CD4-positive, alpha-beta T cell treated with Interleukin-12 subunit alpha and Interleukin-12 subunit beta, for 1 hour (primary cell): ENCODE measurements at places on chromosomes 16 and 17.
A peak's percentile ranks its signal among the peaks of the same experiment; 100 is the strongest.

GRCh38 chr16:14609716-14610115, 20.3 kb downstream of the PARN start:
- no peak for DNase-seq

GRCh38 chr17:75454193-75454592, 2.2 kb upstream of the TMEM94 start:
- DNase-seq: no peak

GRCh38 chr17:31877911-31878702, 19.1 kb upstream of the COPRS start:
- DNase-seq: no peak

DNA sequence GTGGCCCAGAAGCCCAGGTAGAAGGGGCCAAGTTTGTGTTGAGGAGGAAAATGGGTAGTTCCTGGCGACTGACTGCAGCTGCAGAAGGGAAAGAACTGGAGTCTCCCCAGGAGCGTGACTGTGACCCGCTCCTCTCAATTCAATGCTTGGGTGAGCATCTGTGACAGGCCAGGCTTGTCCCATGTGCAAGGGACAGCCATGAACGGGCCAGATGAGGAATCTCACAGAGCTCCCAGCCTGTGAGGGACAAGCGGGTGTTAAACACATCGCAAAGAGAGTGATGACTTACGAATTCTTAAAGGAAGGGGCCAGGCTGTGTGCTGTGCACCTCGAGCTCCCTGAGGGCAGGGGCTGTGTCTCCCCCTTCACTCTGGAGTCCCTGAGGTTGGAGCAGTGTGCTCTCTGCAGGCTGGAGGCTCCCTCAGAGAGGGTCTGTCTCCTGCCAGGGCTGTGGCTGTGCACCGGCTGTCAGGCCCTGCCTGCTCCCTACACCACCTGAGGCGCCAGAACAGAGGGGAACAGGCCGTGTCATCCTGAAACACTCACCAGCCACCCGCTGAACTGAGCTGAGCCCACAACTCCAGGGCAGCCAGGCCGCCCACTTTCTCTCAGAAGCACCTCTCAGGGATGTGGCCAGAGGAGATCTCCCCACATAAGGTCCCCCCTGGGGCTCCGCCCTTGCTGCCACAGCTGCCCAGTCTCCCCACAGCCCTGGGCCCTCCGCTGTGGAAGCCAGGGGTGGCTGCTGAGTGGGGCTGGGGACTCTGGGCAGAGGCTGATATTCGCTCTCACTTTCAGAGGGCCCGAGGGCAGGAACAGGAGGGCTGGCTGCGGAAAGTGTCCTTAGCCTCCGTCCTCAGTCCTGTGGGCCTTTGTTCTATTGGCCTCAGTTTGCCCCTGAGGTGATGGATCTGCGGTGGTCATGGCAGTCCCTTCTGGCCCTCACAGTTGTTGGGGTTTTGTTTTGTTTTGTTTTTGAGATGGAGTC, 25.7 kb upstream of the NXPH3 start:
- no peak for DNase-seq

DNA sequence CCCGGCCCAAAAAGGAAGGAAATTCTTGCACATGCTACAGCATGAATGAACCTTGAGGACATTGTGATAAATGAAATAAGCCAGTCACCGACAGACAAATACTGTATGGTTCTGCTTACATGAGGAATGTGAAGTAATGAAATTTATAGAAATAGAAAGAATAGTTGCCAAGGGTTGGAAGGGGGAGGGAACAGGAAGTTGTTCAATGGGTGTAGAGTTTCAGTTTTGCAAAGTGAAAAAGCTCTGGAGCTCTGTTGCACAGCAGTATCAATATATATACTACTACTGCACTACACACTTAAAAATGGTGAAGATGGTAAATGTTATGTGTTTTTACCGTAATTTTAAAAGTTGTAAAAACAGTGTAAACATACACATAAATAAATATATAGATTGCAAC, 43.7 kb downstream of the PKD1L3 start:
- no peak for DNase-seq

DNA sequence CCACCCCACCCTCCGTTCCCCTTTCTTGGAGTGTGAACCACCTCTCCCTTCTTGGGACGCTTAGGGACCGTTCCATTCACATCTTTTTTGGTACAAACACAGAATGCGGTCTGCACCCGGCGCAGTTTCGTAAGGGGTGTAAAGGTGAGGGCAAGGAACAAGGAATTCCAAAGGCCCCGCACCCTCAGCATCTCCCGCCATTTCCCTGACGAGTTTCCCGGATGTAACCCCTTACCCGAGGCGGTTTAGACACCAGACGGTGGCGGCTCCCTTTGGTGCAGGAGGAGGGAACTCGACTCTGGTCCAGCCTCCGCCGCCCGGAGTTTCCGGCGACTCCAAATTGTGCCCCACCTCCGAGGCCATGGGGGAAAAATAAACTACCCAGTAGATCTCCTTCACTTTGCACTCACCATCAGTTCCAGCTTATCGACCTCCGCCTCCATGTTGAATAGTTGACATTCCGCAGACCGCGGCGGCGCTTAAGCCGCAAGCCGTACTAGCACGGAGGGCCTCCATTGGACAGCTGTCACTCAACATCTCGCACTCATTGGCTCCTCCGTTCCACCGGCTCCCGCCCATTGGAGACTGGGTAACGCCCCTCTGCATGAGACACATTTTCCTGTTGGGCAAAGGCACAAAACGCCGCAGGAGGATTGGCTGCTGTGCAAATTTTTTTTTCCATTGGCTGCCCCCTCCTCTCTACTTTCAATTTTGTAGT, at the start of gene SKA2:
TSS of gene SKA2 (minus strand) at position 466 of the 718 bp plus-strand sequence. CDS start at position 443, 23 bp downstream.
- DNase-seq: no peak

DNA sequence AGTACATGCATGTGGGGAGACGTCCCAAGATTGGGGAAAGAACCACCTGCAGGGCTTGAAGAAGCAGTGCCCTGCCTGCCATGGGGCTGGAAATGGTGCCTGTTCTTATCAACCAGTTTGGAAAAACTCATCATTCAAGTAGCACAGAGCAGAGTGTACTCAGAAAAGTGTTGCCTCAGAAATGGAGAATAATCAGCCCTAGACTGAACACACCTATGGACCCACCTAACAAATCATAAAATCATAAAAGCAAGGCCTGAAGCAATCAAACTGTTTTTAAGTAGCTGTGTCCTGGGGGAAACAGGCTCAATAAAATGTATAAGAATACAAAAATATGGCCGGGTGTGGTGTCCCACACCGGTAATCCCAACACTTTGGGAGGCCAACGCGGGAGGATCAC, 11.2 kb downstream of the QRICH2 start:
- DNase-seq: no peak

GRCh38 chr16:84932681-84933080, 78.7 kb downstream of the ZDHHC7 start:
- no peak for DNase-seq

GRCh38 chr17:37220607-37220953, 155.2 kb upstream of the C17orf78 start:
- DNase-seq: peak; percentile 33

- no peak for DNase-seq
Measured at GRCh38 chr17:18928628-18929125, 23.3 kb upstream of the SLC5A10 start.

GRCh38 chr17:67867591-67867990, 42.3 kb downstream of the BPTF start:
- no peak for DNase-seq

- no peak for DNase-seq
Measured at GRCh38 chr17:14330492-14330962, 29.6 kb downstream of the HS3ST3B1 start.

- DNase-seq: peak; percentile 72
Measured at GRCh38 chr16:87635541-87636049, 33.3 kb downstream of the JPH3 start.

DNA sequence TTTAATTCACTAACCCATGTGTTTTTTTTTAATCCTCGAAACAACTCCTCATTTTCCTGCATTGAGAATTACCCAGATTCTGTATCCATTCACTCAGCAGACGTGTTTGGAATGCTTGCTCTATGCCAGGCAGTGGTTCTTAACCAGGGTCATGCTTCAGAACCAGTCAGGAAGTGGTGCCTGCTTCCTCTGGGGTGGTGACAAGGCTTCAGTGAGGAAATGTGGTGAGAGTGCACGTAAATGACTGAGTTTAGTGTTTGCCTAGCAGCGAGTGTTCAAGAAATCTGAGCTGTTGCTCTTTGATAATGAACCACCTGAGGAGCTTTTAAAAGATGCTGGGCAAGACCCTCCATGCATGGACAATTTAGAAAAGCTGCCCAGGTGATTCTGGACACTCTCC, 9.9 kb downstream of the ZFP90 start:
- peak; percentile 34 for DNase-seq

DNA sequence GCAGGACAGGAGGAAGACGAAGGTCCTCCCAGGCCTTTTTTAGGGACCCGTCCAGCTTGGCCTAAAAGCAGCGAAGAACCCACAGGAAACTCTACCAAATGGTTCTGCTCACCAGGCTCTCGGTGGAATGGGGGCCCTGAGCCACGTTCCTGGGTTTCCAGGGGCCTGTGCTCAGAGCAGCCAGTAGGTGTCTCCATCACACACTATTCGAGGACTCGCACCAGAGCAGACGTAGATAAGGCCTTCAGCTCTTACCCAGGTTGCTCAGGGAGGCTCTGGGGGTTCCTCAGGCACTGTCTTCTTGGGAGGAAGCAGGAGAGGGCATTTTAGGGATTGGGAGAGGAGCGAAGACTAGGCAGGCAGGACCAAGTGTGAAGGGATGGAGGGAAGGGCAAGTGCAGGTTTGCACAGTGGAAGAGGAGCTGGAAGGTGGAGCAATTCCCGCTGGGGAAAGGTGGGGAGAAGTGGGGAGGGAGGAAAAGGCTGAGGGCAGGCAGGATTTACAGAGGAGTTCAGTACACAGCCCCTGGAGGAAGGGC, 157.1 kb downstream of the RGS9 start:
- peak; percentile 58 for DNase-seq

DNA sequence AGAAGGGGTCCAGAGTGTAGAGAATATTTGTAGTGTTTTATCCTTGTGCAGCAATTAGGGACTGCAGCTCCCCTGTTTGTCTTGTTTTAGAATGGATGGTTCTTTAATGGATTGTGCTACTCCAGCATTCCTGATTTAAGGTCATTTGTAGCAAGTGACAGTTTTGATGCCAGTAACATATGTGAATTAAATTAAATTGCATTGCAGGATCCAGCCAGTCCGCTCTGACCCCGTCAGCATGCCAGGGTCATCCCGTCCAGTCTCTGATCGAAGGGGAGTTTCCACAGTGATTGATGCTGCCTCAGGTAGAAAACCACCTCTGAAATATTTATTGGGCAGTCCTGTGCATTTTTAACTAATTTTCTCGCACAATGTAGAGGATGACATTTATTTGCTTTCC, 315.4 kb upstream of the TBX2 start:
- DNase-seq: no peak

DNA sequence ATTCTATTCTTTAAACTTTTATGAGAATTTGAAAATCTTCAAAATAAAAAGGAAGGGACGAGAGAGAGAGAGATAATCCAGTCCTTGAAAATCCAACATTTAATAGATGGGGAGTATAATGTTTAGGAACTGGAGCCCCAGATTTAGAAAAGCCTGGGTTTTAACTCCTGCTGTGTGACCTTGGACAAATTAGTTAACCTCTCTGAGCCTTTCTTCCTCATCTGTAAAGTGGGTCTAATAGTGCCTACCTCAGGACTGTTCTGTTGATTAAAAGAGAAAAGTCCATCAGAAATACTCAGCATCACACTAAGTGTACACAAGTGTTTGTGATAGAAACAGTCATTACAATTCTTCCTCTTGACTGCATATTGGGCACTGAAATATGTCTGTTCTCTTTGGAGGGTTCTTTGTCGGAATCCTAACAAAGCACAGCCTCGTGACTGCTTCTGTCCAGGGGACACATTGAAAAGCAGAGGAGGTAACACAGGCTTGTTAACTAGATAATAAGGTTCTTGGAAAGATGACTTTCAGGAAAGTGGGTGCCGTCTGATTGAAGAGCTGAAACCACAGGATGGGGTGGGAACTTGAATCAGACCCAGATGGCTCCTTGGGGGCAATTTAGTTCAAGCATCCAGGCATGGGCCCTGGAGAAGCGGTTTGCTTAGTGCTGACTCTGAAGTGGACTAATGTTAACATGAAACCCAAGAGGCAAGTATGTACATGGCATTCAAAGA, 128.2 kb downstream of the CLEC16A start:
- DNase-seq: no peak

- DNase-seq: no peak
Measured at GRCh38 chr17:42476411-42476810, 17.7 kb downstream of the ATP6V0A1 start.

- DNase-seq: no peak
Measured at GRCh38 chr17:40950176-40950575, 12.7 kb upstream of the KRT23 start.

- no peak for DNase-seq
Measured at GRCh38 chr16:66906916-66907836, 11.5 kb downstream of the CDH16 start.

GRCh38 chr16:3256866-3257465, 533 bp upstream of the MEFV start:
- DNase-seq: no peak

GRCh38 chr16:65869261-65869660, 497.2 kb upstream of the CDH5 start:
- no peak for DNase-seq

- DNase-seq: no peak
Measured at GRCh38 chr16:72952811-72953271, 95.1 kb downstream of the ZFHX3 start.

DNA sequence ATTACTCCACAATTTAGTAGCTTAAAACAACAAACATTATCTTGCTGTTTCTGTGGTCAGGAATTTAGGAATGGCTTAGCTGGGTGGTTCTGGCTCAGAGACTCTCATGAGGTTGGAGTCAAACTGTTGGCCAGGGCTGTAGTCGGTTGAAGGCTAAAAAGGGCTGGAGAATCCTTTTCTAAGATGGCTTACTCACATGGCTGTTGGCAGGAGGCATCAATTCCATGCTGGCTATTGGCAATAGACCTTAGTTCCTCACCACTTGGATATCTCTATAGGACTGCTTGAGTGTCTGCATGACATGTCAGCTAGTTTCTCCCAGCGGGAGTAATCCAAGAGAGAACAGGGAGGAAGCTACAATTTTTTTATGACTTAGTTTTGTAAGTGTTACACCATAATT, 6.6 kb upstream of the EFCAB13 start:
- DNase-seq: no peak

DNA sequence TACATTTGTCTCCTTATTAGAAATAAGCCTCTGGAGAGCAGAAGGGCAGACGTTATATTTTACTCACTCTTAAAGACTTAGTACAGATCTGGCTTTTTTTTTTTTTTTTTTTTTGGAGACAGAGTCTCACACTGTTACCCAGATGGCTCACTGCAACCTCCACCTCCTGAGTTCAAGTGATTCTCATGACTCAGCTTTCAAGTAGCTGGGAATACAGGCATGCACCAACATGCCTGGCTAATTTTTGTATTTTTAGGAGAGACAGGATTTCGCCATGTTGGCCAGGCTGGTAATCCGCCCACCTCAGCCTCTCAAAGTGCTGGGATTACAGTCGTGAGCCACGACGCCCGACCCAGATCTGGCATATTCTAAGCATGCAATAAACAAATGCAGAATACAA, 36.4 kb upstream of the TMEM97 start:
- no peak for DNase-seq
